ENCODE measurements at places on chromosomes 3 and 15.

GRCh38 chr3:27990324-27990723 lies 251.1 kb upstream of the CMC1 start:
- DNase-seq = no peak

GRCh38 chr15:80940331-80940730 lies 49.3 kb downstream of the MESD start:
- no peak for DNase-seq

DNA sequence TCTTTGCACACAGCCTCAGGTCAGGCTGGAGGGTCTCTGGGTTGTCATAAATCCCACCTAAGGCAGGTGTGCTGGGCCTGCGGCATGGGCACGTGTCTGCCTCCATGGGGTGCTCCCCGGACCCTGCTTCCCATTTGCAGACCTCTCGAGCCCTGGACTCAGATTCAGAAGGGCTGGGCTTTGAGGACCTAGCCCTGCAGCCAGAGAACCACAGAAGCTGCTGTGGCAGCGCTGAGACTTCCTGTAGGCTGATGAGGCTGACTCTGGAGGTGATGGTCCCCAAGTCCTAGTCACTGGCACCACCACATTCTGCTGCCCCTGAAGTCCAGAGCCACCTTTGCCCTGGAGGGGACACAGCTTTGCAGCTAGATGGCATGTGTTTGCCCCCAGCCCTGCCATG lies 156.4 kb downstream of the LRRC28 start:
- DNase-seq = no peak

DNA sequence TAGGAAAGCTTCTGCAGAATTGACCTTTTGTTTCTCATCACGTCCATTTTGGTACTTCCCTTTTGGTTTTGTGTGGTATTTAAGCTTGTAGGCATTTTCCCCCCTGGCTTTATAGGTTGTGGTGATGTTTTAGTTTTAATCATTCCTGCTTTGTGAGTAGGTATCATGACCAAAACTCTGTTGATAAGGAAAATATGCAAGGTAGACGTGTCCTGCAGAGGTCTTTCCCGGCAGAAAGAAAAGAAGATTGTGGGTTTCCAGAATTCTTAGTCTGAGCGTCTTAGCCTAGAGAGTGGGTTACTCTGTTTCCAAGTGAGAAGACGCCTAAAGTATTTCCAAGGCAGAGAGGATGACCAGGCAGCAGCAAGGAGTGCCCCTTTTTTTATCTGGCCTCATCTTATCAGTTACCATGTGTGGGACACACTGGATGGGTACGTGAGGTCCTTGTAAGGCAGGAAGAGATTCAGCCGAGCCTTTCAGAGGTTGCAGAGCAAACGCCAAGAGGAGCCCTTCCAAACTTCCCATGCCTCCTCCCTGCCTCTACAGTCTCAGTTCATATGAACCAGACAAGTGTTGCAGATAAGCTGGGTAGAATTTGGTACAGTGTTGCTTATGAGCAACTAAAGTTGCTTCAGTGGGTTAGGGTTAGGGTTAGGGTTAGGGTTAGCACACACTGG lies 58.8 kb downstream of the ARNT2 start:
- DNase-seq = no peak

DNA sequence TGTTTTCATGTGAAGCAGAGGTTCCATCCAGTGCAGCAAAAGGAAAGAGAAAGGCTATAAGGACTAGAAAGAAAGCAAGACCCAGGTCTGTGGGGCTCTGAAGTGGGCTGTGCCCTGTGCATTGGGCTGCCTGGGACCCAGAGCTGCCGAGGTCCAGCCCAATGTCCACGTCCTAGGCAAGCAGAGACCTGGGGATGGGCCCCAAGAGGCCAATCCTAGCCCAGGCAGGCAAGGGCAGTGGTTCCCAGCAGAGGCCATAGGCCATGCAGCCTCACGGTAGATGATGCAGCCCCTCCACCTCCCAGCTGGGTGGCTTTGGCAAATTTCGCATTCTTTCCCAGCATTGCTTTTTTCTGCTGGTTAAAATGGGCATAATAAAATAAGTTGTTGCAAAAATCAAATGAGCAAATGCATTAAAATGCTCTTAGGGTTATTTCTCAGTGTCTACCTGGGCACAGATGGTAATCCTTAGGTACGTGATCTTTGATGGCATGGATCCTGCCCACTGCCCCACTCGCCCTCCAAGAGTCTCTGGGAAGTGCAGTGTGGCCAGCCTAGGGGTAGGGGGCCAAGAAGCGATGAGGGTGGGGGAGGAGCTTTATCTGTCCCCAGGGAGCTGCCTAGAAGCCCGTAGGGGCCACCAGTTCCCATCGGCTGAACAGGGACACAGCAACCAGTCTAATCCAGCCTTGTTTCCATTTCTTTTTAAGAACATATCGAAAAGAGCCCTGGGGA lies 22.3 kb upstream of the GP9 start:
- no peak for DNase-seq

DNA sequence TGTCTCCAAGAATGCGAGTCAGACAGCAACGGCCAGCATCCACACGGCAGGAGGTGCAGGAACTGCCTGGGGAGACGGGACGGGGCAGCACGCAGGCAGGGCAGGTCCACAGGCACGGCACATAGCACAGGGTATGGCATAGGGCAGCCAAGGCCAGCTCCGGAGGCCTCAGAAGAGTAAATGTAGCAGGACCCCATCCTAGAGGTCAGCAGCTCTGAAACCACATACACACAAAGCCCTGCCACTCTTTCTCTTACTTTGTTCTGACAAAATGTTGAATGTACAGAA lies 26.9 kb downstream of the ZXDC start:
- no peak for DNase-seq

- no peak for DNase-seq
These were observed 289.6 kb downstream of the UACA start for GRCh38 chr15:70473581-70474370.

DNA sequence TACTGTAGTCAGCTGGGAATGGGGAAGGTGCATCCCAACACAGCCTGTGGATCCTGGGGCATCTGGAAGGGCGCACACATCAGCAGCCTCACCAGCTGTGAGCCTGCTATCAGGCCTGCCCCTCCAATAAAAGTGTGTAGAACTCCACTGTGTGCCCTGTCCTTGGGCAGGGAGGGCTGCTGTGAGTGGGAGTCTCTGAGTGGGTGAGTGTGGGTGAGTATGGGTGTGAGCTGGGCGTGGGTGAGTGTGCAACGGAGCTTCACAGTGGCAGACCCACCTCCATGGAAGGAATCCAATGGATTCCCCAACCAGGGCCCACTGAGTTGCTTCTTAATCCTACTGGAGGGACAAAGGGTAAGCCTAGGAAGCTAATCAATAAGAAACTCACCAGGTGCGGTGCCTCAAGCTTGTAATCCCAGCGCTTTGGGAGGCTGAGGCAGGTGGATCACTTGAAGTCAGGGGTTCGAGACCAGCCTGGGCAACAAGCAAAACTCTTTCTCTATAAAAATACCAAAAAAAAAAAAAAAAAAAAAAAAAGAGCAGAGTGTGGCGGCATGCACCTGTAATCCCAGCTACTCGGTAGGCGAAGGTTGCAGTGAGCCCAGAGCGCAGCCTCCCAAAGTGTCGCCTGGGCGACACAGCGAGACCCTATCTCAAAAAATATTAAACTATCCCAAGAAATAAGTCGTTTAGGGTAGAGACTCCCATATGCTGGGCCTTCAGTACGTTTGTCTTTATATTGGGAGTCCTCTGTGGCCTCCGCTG lies 555 bp upstream of the RCCD1 start:
- DNase-seq = no peak

GRCh38 chr3:120854908-120855526 lies 53.0 kb upstream of the STXBP5L start:
- no peak for DNase-seq

DNA sequence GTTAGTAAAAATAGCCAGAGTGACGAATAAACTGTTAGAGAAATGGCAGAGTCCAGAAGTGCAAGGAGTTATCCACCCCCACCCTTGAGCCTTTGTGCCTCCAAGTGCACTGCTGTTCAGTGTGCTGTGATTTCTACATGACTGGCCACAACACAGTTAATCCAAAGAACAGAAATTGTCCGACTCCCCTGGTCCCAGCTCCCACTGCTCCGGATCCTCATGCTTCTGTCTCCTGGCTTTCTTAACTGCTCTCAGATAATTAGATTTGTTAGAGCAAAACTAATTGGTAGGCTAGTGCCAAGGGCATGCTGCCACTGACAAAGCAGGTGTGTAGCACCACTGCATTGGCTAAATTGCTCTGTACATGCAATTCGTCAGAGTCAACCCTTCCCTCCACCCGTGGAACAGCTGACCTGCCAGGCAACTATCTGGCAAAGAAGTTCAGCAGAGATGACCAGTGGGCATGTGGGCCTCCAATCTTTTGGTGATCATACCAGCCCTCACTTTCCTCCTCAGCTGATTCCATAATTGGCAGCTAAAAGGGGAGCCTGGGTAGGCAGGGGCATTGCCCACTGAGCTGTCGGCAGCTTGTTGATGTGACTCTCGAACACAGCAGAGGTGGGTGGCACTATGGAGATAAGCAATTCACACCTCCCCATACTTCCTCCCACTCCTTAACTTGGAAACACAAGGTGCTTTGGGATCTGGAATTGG lies 18.9 kb upstream of the ACAP2 start:
- no peak for DNase-seq

- DNase-seq = no peak
These were observed 103.4 kb upstream of the SELENOK start for GRCh38 chr3:53994986-53995603.

GRCh38 chr15:33699691-33700447 lies 268.4 kb upstream of the CHRM5 start:
- no peak for DNase-seq

DNA sequence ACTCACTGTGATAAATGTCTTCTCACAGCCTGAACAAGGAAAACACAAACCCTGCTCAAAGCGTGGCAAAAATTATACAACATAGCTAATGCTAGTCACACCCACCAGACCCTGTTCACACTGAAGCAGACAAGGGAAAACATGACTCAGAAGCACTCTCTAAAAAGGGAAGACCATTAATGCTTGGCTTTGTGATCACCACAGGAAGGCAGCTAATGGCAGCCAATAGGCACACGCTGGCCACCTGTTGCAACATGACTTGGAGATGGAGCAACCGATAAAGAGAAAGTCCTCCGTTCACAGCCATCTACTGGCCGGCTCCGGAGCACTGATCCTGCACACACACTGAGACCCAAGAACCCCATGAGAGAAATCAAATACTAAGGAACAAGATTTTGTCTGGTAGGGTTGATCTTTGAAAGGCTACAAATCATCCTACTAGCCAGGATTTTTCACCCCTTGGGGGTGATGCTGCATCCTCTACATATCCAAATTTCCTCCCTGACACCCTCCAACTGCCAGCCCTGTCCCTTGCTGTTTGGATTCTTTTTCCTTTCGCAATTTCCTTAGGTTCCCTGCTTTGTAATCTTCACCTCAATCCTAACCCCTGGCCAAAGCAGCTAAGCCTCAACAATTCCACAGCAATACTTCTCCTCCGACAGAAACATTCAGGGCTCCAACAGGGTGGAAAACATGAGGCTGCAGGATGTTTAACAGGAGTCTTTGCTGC lies 3.2 kb downstream of the ZXDC start:
- DNase-seq = peak; percentile 78

- no peak for DNase-seq
These were observed 619.9 kb upstream of the SUCLG2 start for GRCh38 chr3:68274286-68274685.

DNA sequence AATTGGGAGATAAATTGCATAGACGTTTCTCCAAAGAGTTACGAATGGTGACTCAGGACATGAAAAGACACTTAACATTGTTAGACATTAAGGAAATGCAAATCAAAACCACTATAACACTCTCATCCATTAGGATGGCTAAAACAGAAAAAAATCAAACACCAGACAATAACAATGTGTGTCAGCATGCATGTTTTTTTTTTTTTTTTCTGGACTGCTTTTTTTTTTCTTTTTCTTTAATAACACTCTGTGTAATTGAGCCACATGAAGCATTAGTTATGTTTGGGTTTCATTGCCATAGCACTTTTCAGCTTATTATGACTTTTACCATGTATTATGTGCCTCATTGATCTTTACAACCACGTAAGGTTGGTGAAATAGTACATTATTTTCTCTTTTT lies 95.0 kb downstream of the NFKBIZ start:
- no peak for DNase-seq

DNA sequence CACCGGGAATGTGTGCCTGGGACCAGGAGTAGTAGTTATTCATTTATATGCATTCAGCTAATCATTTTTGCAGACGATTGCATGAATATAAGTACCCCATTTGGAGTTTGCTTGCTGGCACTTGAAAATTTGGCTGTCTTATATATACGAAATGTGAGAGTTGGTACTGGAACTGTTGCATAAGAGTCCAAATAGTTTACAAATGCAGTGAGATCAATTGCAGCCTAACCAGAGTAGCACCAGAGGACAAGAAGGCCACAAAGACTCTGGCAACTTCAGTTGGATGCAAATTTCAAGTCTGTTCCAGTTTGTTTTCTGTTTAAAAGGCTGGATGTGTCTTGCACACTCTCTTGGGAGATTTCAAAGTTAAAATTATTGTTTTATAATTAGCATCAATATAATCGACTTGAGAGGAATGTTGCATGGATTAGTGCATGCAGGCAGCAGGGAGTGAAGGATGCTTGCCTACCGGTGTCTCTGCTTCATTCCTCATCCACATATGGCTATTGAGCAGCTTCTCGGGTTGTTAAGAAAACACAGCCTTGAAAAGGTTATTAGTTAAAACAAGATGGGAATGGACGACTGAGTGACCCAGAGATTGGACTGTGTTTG lies 213.0 kb downstream of the PTPRG start:
- no peak for DNase-seq

DNA sequence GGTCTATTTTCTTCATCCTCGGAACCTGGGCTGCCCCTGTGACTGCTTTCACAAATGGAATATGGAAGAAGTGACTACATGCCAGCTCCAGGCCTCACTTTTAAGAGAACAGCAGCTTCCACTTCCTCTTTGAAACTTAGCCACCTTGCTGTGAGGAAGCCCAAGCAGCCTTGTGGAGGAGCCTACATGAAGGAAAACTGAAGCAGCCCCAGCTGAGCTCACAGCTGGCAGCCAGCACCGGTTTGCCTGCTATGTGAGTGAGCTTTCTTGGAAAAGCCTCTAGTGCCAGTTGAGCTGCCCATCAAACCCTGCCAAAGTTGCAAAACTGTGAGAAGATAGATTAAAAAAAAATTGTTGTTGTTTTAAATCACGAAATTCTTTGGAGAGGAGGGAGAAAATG lies 498.0 kb upstream of the PROK2 start:
- no peak for DNase-seq

DNA sequence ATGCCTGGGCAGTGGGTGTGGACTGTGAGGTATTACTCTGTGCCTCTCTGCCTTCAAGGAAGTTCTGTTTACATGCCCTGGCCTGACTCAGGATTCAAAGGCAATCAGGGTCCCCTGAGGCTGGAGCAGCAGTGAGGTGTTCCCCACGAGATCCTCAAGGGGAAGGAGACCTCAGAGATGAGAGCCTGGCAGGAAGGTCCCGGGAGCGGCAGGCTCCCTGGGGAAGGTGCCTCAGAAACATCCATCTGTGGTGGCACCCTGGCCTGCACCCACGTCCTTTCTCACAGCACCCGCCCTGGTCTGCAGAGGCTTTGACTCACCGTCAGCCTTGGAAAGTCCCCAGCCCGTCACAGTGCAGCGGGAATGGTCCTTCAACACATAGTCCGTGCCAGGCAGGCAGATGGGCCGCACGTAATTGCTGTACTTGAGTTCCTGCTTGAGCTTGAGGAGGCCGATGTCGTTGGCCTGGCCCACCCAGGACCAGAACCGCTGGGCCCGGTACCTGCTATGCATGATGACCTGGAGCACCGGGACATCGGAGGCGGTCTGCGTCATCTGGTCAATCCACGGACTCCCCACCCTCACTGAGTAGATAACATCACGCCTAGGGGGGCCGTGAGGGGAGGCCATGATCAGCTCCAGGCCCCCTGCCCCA lies 3.6 kb downstream of the PRSS50 start:
- peak; percentile 58 for DNase-seq

- peak; percentile 56 for DNase-seq
These were observed 29.0 kb upstream of the OSBPL11 start for GRCh38 chr3:125624341-125624740.

- no peak for DNase-seq
These were observed 128.7 kb downstream of the PGPEP1L start for GRCh38 chr15:98878862-98879261.
